Spinal cord (tissue), 10 donors: ENCODE measurements at places on chromosomes 3 and 15. TPM values are rescaled to one million over a fixed set of nuclear protein-coding genes. Genes with fewer than 3 reads are reported as not detected.

GRCh38 chr3:49831341-49831740 is 17.6 kb upstream of the UBA7 start:
- no peak for DNase-seq
- no peaks in the 10 kb centered on the region for H3K27me3 ChIP-seq
- H3K27ac ChIP-seq: no peak overlapping the region
- H3K36me3 ChIP-seq: peaks cover 21% of the 10 kb centered on the region
- no peaks in the 10 kb centered on the region for H3K4me1 ChIP-seq

DNA sequence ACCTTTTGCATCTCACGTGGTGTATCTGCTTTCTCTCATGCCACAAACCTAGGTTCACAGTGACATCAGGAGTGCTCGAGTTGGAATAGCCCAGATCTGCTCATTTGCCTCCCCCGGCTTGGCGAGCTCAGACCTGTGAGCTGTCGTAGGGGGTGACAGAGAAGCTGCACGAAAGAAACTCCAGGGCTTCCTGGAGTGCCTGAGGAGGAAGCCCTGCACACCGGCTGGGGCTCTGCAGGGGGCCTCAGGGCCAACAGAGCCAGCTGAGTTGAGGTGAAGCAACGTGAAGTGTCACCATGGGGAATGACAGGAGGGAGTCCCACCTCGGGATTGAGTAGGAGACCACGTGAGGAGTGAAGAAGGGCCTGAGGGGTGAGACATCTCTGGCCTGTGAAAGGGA is 62.5 kb downstream of the RPN1 start:
- H3K4me3 ChIP-seq: no peak overlapping the region
- DNase-seq: no peak
- no peaks in the 10 kb centered on the region for H3K27me3 ChIP-seq
- H3K36me3 ChIP-seq: no peaks in the 10 kb centered on the region
- no peak overlapping the region for H3K27ac ChIP-seq

- no peak for DNase-seq
- H3K27me3 ChIP-seq: no peaks in the 10 kb centered on the region
- H3K4me3 ChIP-seq: no peak overlapping the region
Measured at GRCh38 chr3:39540162-39540921, 72.9 kb downstream of the MOBP start.

- no peak for DNase-seq
- H3K27me3 ChIP-seq: no peaks in the 10 kb centered on the region
- H3K4me3 ChIP-seq: no peak overlapping the region
Measured at GRCh38 chr3:58572013-58572633, 5.1 kb downstream of the FAM107A start.

DNA sequence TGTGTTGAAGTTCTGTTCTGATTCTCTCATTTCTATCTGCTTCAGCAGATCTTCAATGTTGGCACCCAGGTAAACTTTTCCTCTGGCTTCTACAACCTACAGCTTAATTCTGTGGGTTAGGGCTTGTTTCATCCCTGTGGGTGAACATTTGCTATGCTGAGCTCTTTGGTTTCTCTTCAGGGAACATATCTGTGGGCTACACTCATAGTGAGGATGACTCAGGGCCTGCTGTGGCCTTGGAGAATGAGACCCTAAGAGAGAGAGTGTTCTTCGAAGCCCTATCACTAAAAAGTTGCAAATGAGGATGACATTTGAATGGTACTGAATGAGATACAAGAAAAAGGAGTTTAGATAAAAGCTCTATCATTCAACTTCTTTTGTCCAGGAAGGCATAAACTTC is 346.2 kb upstream of the CBLB start:
- H3K27ac ChIP-seq: no peak overlapping the region
- no peak for DNase-seq
- no peaks in the 10 kb centered on the region for H3K27me3 ChIP-seq
- no peaks in the 10 kb centered on the region for H3K36me3 ChIP-seq

DNA sequence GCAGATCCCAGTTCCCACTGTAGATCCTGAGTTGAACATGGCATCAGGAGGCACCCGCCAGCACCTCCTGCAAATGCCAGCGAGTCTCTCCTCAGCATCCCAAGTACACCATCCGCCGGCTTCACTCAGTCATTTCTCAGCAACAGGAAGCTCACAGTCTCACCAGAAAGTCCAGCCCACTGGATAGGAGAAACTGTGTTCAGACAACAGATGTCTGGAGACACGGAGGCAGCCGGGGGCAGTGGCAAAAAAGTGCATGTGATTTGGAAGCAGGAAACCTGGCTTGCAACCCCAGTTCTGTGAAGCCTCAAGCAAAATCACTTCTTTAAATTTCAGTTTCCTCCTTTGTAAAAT is 68.7 kb downstream of the SRGAP3 start:
- no peak overlapping the region for H3K27ac ChIP-seq
- DNase-seq: no peak
- peaks cover 5% of the 10 kb centered on the region for H3K36me3 ChIP-seq
- H3K4me3 ChIP-seq: no peak overlapping the region
- H3K4me1 ChIP-seq: peaks cover 46% of the 10 kb centered on the region

Gene LRTM1
- not detected for total RNA-seq

Gene CASR
- total RNA-seq: 0.89 TPM

Gene CCDC54
- total RNA-seq: not detected

Gene DUOXA2
- total RNA-seq: not detected
